Retinal pigment epithelial cell (primary cell): ENCODE measurements at places on chromosomes 11 and 22.

GRCh38 chr11:117720061-117720511 lies 76.9 kb downstream of the DSCAML1 start:
- peak; percentile 22 for DNase-seq

DNA sequence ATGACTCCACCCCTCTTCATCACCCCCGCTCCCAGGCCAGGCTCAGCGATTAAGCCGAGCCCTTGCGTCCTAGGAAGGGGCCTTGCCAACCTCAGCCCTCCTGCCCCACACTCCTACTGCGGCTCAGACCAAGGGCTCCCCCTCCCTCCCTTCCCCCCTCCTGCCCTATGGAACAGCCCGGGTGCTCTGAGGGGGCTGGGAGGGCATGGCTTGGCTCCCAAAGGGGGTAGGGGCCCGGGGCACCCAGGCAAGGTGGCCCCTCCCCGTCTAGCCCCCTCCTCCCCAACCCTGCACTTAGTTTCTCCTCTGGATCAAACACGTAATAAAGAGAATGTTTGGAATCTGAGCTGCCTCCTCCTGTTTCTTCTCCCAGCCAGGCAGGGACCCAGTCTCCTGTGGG lies 6.3 kb downstream of the RCOR2 start:
- DNase-seq = no peak

GRCh38 chr11:64360448-64360921 lies 1.5 kb downstream of the RPS6KA4 start:
- DNase-seq = no peak

DNA sequence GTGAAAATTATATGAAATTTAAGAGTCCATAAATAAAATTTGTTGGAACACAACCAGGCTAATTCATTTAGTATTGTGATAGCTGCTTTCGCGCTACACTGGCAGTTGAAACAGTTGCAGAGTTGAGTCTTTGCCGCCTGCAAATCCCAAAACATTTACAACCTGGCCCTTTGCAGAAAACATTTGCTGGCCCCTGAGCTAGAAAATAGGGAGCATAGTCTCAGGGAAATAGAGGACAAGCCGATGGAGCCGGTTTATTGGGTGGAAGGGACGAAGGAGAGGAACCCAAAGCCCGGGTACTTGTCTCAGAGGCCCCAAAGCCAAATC lies 527 bp upstream of the SAC3D1 start:
- DNase-seq = no peak

GRCh38 chr11:118398791-118399559 lies 2.4 kb upstream of the ATP5MG start:
- no peak for DNase-seq

- no peak for DNase-seq
Observed at GRCh38 chr22:33012833-33013450, 45.2 kb downstream of the SYN3 start.

GRCh38 chr11:77411137-77411707 lies 62.7 kb downstream of the PAK1 start:
- DNase-seq = no peak

DNA sequence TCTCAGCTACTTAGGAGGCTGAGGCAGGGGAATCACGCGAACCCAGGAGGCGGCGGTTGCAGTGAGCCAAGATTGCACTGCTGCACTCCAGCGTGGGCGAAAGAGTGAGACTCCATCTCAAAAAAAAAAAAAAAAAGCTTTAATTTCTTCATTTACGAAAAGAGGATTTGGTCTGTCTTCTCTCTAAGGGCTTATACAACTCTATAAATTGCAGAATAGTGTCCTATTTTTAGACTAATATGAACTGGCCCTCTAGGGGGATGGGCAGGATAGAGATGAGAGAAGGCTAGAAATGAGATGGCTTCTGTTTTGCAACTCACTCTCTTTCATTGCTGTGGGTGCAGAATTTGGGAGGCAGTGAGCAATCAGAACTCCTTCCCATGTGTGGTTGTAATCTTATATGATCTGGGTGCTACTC lies 11.3 kb downstream of the MAML2 start:
- DNase-seq = no peak

DNA sequence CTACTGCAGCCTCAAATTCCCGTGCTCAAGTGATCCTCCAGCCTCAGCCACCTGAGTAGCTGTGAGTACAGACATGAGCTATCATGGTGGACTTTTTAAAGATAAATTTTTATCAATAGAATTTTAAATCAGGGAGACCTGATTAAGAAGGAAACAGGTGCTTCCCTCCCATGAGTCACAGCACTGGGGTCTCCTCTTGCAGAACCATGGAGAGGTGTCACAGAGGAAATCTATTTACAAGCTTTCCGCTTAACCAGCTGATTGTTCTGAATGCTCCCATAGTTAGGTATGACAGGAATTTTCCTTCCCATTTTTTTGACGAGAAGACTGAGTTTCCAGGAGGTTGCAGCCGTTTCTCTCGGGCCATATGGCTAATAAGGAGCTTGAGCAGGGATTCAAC lies 516.1 kb downstream of the MIAT start:
- DNase-seq = no peak

GRCh38 chr11:11207428-11207827 lies 145.6 kb downstream of the CSNK2A3 start:
- DNase-seq = no peak

DNA sequence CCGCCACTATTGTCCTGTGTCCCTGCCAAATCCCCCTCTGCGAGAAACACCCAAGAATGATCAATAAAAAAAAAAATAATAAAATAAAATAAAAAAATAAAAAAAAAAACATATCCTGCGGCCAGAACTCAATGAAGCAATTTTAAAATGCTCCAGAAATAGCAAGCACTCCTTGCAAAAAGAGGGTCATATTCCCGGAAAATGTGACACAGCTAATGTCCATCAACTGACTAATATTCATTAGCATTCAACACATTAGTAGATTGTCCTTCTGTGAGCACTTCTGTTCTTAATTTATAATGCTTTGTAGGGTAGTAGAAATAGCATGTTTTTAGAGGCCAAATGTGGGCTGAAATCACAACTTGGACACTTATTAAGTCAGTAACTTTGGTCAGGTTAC lies 252.3 kb upstream of the SESN3 start:
- no peak for DNase-seq

DNA sequence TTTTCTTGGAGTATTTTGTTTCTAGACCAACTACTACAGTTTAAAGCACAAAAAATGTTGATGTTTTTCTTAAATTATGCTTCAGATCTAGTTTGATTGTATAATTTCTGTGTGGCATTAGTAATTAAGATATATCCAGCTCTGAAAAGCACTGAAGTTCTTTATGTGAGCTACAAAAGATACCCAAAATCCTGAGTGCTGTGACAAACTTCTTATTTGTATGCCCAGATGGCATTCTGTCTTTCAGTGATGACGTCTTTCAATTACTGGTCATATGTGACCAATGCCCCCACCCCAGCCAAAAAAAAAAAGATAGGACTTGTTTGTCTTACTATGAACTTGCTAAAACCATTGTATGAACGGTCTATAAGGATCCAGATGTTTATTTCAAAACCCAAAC lies 51.3 kb downstream of the BIRC2 start:
- no peak for DNase-seq

DNA sequence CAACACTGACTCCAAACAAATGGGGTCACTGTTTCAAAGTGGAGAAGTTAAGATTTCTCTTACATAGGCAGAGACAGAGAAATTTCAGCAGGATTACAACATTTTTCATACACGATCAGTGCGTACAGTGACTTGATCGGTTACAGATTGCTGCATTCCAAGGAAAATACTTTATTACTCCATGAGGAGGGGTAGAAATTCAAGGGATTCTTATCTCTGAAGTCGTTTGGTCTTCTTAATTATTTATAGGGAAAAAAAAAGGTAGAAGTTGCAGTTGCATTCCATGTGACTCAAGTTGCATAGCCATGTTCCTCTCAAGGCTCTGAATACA lies 10.7 kb upstream of the SMIM38 start:
- peak; percentile 36 for DNase-seq

- DNase-seq = no peak
Observed at GRCh38 chr11:70551351-70552166, 153.2 kb downstream of the CTTN start.

DNA sequence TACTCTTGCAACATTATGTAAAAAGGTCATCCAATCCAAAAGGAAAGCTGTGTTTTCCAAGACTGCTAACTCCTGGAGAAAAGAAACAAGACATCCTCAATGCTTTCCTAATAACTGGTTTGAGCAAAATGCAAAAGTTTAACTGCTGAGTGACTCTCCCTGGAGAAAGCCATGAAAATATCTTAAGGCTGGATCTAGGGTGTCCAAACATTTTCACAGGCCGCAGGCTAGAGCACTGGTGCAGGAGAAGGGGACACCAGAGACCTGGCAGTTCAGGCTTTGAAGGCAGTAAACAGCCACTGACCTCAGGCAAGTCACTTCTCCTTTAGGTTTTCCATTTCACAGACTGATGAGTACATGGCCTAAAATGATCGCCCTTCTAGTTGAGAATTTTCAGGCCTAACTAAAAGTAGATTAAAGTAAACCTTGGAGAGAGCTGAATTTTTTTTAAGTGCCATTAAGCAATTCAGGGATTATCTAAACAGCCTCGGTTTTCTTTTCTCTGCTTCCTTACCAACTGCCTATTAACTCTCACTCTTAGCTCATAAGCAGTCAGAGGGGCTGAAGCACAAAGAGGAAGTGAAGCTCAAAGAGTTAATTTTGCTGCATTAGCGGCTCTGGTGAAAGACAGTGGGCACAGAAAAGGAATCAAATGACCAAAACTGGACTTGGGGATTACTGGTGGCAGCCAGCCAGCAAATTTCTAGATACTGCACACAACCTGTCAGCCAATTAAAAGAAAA lies 2.3 kb downstream of the CHKA start:
- DNase-seq = peak; percentile 90

DNA sequence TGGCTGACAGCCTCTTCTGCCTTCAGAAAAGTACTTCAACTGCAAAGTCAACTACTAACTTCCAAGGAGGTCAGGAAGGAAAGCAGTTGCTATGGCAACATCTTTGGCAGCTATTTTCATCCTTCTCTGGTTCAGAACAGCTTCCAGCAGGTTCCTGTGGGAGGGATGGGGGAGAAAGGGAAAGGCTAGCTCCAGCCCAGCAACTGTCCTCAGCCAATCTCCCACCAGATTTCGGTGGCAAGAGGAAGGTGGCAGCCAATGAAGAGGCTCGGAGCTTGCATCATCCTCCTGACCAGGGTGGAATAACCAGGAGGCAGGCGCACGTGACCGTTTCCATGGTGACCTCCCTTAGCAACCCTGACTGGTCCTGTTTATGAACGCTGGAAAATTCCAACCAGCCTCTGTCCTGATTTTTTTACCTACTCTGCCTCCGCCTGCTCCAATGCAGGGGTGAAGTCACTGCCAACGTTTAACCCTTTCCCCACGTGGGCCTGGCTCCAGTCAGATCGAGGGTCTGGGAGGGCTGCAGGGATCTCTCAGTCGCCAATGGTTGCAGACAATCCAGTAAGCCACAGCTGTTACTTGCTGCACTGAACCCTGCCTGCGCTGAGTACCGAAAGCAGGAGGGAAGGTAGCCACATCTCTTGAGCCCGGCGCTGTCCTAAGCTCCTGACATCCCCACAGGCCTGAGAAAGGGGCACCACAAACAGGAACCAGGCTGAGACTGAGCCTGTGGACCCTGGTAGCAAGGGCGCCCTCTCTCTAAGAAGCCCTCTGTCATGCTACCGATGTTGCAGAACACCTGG lies 11.2 kb upstream of the MALAT1 start:
- peak; percentile 100 for DNase-seq

DNA sequence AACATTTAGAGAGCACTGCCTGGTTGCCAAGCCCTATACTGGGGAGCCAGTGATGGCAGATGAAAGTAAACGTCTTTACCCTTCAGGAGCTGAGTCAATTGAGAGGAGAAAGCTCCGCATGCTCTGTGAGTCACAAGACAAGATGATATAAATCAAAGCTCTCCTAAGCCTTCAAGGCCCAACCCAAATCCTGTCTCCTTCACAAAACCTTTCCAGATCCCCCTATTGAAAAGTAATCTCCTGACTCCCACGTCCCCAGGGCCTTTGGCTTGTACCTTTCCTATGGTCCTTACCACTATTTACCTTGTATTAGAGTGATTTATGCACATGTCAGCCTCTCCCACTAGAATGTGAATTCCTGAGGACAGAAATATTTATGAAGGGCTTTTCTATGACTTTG lies 230.1 kb upstream of the TENM4 start:
- DNase-seq = no peak
